D341Med (cell line): ENCODE measurements at places on chromosomes 7 and 10.

GRCh38 chr10:74058071-74058470, 60.2 kb downstream of the VCL start:
- no peak for DNase-seq

DNA sequence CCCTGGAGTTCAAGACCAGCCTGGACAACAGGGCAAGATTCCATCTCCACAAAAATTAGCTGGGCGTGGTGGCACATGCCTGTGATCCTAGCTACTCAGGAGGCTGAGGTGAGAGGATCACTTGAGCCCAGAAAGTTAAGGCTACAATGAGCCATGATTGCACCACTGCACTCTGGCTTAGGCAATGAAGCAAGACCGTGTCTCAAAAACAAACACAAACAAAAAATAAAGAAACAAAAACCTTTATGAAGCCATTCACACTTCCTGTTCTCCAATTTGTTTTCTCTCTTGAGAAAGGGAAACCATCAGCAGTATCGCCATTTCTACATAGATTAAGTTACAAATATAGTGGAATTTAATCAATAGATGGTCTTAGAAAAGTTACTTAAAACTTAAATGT, 19.8 kb downstream of the YME1L1 start:
- DNase-seq = no peak

DNA sequence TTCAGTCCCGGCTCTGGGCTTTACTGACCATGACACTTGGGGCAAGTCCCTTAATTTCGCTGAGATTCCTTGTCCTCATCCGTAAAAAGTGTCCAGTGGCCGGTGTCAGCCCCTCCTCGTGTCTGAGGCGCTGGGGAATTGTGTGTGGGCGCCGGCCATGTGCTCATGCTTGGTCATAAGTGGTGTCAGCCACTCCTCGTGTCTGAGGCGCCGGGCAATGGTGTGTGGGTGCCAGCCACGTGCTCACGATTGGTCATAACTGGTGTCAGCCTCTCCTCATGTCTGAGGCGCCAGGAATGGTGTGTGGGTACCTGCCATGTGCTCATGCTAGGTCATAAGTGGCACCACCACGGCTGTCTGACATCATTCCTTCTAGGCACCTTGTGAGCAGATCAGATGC, 40.7 kb upstream of the DMBT1 start:
- no peak for DNase-seq

DNA sequence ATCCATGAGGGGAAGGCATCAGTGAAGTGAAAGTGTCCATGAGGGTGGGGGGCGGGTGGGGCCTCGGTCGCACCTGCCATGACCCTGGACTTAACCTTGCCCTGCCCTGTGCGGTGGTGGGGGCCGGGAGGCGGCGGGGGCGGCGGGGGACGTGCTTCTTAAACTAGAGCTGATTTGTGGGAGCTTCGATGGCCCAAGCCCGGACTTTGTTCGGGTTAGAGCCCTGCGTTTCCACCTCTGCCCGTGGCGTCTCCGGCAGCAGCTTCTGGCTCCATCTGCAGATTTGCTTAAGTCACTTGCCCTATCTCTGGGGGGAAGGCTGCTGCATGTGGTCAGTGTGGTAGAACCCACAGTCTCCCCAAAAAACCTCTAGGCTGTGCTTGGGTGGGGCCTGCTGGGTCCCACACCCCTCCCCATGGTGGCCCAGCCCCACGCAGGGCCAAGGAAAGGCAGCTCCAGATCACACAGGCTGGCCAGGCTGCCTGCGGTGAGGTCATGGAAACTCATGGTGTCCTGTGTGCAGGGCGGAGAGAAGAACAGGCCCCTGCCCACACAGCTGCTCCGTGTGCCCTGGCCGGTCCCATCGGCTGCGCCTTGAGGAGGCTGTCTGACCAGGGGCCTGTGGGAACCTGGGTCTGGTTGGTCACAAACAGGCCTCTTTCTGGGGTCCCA, 93.2 kb downstream of the INPP5A start:
- no peak for DNase-seq

DNA sequence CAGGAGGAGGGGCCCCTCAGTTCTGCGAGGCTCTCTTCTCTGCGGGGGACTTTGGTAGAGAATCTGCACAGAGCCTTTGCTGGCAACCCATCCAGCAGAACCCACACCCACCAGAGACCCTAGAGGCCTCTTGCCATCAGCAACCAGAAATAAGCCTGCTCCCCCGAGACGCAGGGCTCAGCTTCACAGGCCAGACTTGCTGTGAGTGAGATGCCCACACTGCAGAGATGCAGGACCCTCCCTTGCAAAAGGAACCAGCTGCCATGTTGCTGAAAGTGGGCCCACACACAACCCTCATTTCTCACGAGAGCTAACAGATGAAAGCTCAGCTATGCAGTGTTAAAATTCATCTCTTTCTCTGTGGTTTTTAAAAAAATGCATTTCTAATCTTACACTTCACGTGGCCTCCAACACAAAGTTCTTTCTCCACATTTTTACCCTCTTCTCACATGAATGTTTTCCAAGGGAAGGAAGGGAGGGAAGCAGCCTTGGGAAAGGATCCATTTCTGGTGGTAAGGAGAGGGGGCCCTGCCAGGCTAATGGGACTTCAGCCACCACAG, 171.6 kb downstream of the CCDC3 start:
- no peak for DNase-seq

GRCh38 chr7:37642028-37642540, 41.5 kb upstream of the GPR141 start:
- no peak for DNase-seq

- DNase-seq = no peak
These were observed 11.3 kb downstream of the GNAI1 start for GRCh38 chr7:80145780-80146422.

- DNase-seq = no peak
These were observed 324.7 kb downstream of the INHBA start for GRCh38 chr7:41378156-41378555.

- DNase-seq = no peak
These were observed 131.7 kb upstream of the EEPD1 start for GRCh38 chr7:36021367-36021766.

GRCh38 chr10:6069081-6069931, 7.1 kb upstream of the IL2RA start:
- DNase-seq = no peak

GRCh38 chr10:74282848-74283210, 131.8 kb downstream of the ADK start:
- DNase-seq = no peak

GRCh38 chr7:25844102-25844870, 307.7 kb upstream of the NFE2L3 start:
- DNase-seq = no peak

- peak; percentile 69 for DNase-seq
These were observed 1.2 kb downstream of the HOXA10 start for GRCh38 chr7:27172823-27173510.

- DNase-seq = no peak
These were observed 793.0 kb upstream of the IGFBP3 start for GRCh38 chr7:46713868-46714596.

- DNase-seq = no peak
These were observed 46.7 kb downstream of the PROSER2 start for GRCh38 chr10:11869743-11870460.

DNA sequence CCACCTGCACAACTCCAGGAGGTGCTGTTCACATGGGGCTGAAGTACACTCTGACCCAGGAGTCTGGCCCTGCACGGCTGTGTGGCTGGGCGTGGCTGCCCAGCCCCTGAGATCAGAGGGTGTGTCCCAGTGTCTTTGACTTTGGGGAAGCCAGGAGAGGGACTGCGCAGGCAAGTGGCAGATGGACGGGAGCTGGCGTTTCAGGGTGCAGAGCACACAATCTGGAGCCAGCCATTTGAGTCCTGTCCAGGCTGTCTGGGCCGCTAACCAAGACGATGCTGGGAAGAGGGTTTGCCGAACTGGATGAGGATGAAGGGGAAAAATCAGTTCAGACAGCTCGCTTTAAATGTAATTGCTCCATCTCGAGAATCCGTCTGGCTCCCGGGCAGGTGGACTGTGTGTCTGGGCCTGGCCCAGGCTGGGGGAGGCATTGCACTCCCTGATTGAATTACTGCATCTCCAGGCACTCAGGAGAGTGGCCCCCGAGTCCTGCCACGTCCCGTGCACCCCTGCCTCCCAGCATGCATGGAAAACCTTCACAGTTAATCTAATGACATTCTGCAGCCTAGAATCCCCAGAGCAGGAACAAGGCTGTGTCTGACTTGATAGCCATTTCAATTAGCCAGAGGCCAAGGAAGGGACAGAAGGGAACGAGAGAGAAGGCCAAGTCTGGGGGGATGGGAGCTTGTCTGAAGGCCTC, 120.8 kb upstream of the NANOS1 start:
- no peak for DNase-seq

DNA sequence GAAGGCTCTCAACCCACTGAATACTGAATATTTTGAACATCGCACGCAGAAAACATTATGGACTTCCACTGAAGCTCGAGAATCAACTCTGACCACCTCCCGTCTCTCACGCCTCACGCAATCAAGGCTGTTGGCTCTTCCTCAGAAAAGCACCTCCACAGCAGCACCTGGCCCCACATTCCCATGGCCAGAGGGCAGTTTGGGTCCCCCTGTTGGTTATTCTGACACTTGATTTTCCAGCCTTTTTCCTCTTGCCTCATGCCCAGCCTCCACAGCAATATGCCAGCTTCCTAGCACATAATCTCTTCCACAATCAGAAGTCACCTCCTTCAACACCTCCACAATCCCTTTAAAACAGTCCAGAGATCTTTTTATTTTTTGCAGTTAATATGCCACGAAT, 55.9 kb downstream of the SVOPL start:
- no peak for DNase-seq

GRCh38 chr10:49572594-49573114, 33.7 kb upstream of the ERCC6 start:
- DNase-seq = no peak

- no peak for DNase-seq
These were observed 10.6 kb upstream of the FAM20C start for GRCh38 chr7:181738-182137.

DNA sequence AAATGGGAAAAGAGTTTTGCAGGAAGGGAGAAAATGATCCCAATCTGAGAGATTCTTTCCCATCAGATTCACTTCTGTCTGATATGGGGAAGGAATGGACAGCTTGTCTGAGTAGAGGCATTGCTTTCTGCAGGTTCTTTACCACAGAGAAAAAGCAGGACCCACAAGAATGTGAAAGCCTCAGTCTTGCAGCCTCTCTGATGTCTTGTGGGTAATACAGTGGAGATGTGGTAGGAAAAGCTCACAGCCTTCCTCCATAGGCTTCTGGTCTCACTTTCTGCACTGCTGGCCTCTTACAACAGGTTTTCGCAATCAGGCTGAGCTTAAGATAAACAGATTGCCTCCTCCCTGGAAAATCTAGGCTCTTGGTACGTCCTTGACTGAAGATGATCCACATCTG, 551 bp downstream of the IFIT1 start:
- no peak for DNase-seq

GRCh38 chr10:74738985-74739567, 87.3 kb upstream of the KAT6B start:
- DNase-seq = no peak

DNA sequence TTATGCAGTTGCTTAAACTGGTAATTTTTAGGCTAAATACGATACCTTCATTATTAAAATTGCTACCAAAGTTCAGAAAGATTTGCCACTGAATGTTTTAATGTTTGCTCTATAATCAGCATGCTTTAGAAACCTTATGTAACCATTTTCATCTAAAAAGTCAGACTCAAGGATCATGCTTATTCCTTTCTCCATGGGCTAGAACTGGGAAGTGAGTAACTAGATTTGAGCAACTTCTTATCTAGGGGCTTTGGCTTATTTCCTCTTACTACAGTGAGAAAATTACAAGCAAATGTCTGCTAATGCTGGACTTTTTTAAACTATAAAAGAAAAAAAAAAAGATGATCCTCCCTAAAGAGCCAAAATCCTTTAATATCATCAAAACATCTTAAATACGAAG, 215.9 kb downstream of the CRPPA start:
- no peak for DNase-seq

GRCh38 chr7:36969376-36969775, 245.1 kb upstream of the AOAH start:
- DNase-seq = no peak

DNA sequence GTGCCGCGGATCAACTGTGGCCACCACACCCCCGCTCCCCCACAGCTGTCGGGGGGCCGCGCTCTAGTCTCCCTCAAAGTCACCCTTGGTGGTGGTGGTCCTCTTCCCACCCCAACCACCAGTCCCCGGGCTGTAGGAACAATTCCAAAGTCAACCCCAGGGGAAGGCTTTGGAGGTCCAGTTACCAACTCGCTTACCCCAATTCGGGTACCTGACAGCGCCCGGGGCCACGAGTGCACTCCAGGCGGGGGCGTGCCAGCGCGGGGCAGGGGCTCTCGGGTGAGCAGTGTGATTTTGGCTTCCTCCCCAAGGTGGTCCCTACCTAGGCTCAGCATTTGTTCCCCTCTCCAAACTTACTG, 584 bp upstream of the ZMIZ1 start:
- peak; percentile 33 for DNase-seq

GRCh38 chr7:26451997-26452396, 160.3 kb downstream of the SNX10 start:
- no peak for DNase-seq

- no peak for DNase-seq
These were observed 32.0 kb upstream of the ARMS2 start for GRCh38 chr10:122422266-122422989.

- DNase-seq = no peak
These were observed 78.9 kb upstream of the SMIM30 start for GRCh38 chr7:113197274-113197673.

DNA sequence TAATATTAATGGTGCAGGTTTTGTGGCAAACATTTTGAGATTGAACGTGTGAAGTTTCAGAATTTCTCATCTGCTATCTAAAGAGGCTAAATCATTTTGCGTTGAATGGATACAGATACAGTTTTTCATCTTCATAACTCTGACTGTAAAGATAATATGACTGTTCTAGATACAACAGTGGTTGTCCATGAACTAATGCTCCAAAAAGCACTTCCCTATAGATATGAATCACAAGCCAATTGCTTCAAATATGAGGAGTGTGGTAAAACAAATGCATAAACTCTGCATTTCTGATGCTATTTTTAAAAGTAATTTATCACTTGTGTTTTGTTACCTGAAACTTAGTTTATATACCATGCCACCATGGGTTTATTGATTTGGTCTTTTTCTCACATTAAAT, 750.1 kb downstream of the MAGI2 start:
- no peak for DNase-seq

- no peak for DNase-seq
These were observed 520.2 kb downstream of the PTPRN2 start for GRCh38 chr7:158067219-158067930.

DNA sequence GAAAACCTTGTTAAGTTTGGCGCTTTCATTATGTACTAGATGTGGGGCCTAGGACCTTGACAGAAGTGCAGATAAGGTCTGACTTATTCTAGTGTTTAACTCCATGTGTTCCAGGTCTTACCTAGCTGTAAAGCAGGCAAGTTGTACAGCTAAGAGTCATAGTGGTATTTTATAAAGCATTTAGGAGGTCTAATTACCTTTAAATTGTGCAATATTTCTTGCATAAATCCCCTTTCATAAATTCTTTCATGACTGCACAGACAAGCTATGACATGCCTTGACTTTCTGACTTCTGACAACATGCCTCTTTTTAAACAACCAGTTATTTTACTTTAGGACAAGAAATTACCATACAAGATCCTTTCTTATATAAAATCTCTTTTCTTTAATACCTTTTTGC, 151.6 kb upstream of the VSTM2A start:
- DNase-seq = no peak

- no peak for DNase-seq
These were observed 179.2 kb downstream of the RELN start for GRCh38 chr7:103810112-103810744.
